ENCODE measurements at places on chromosomes 6 and 20.

DNA sequence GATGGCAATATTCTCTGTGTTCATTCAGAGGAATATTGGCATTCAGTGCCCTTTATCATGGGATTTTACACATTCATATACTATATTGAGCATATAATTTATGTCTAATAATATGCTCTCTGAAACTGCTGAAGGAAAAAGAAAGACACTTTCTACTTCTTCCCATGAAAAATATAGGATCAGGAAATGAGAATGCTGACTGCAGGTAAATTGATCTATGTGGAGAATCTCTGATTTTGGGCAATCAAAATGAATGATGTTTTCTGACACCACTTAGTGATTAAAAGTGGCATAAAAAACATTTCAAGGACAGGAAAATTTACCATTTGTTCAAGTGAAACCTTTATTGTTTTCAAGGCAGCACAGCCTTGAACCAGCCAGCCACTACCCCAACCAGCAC lies 260.1 kb upstream of the STXBP5 start:
- DNase-seq = no peak

GRCh38 chr6:34680802-34681515 lies 15.6 kb downstream of the ILRUN start:
- no peak for DNase-seq

DNA sequence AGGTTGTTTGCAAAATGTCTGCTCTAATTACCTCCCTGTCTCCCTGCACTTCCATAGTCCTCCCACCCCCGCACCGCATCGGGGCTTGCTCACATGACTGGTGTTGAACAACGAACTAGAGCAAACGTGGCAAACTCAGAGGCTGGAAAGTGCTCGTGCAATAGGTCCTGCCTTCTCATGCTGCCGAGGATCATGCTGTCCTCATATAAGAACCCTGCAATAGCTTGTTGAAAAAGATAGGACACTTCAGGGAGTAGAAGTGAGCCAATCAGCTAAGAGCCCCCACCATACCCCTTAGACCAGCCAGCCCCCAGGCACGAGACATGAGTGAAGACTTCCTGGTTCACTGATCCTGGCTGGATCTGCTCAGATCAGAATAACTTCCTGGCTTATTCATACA lies 219.2 kb downstream of the C6orf118 start:
- no peak for DNase-seq

- no peak for DNase-seq
Measured at GRCh38 chr6:160417146-160417545, 69.0 kb downstream of the SLC22A3 start.

Measured in stimulated activated CD8-positive, alpha-beta memory T cell treated with anti-CD3 and anti-CD28 coated beads, Interleukin-4, amount 100 ng/mL, for 48 hours (primary cell).